ENCODE measurements at places on chromosomes 3 and 15.

DNA sequence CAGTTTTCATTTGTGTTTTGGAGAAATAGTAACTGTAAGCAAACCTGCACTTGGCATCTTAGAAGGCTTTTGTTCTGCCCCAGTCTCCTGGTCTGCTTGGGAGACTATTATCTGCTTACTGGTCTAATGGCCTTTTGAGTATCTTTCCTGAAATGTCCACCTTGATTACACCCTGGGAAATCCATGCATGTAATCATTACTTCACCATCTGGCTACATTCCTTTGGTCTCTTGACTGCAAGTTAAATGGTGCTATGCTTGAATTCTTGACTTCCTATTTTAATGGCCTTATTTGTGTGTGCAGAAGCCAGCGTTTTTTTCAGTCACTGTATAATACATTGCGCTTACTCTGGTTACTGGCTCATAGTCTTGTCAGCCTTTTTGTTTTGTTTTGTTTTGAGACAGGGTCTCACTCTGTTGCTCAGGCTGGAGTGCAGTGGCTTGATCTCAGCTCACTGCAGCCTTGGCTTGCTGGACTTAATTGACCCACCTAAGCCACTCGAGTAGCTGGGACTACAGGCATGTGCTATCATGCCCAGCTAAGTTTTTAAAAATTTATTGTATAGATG is 30.0 kb downstream of the CHD2 start:
- no peak for DNase-seq

GRCh38 chr3:136351905-136352304 is 101.8 kb downstream of the PCCB start:
- DNase-seq, result no peak

DNA sequence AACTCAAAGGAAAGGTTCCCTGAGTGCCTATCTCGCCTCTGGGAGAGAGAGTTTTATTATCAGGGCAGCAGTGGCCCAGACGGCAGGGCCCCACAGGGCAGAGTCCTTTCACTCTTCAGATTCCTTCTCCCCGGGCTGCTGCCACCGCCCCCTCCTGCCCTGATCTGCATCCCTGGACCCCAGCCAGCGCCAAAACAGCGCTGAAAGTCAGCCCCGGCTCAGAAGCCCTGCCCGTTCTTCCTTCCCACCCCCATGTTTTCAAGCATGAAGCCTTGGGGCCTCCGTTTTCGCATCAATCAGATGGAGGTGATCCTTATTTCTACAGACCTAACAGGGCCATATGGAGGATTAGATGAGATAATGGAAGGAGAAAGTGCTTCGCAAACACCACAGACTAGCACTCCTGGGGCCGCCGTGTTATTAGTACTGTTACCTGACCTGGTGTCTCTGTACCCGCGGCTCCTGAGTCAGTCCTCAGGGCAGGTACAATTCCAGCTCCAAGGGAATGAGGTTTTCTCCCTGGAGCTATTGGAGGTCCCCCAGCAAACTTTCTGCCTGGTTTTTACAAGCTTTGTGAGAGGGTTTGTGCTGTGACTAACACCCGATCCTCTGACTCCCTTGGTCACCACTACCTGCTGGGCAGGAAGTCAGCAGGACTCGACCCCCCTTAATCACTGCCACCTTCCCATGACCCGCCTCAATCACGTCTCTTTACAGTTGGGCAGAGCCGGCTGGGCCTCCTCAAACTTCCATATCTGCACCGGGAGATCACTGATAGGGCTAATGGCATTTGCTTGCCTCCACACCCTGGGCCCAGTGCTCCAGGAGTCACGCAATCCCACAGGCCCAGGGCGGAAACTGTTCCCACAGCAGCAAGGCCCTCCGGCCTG is 39.5 kb upstream of the TSEN2 start:
- DNase-seq, result no peak

DNA sequence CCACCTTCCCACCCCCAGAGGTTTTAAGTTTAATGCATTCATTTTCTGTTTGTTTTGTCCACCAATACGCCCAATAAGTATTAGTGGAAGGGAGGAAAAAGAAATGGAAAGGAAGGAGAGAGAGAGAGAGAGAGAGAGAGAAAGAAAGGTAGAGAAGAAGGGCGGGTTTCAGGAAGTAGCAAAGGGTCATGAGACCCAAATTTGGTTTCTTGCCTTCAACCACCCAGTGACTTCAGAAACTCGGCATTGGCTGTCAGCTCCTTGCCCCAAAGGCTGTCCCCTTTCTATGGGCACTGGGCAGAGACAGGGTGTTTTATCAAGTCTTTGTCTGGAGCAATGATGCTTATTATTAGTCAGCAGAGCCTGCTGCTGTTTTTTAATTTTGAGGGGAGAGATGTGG is 13.5 kb upstream of the NR1D2 start:
- DNase-seq, result no peak

- no peak for DNase-seq
Observed at GRCh38 chr3:126917232-126917804, 65.6 kb upstream of the PLXNA1 start.

All from stimulated activated CD4-positive, alpha-beta T cell treated with anti-CD3 and anti-CD28 coated beads, Interleukin-2, amount 100 ng/mL, for 24 hours (primary cell).